ENCODE measurements at places on chromosomes 2 and 18.
A peak's percentile ranks its signal among the peaks of the same experiment; 100 is the strongest.

GRCh38 chr2:131092458-131093005 is 728 bp downstream of the FAM168B start:
- no peak for DNase-seq

GRCh38 chr18:78972930-78973331 is 6.7 kb upstream of the SALL3 start:
- no peak for DNase-seq

DNA sequence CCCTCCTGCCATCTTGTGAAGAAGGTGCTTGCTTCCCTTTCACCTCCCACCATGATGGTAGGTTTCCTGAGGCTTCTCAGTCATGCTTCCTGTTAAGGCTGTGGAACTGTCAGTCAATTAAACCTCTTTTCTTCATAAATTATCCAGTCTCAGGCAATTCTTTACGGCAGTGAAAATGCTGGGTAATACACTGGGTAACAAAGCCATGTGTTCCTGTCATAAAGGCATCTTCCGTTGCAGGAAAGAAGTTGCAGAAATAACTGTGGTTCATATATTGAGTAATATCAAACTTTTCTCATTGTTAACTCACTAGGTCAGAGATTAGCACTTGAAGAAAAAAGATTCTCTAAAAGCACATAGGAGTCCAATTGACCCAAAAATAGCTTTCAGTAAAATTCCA is 163.9 kb upstream of the HNMT start:
- DNase-seq: no peak

DNA sequence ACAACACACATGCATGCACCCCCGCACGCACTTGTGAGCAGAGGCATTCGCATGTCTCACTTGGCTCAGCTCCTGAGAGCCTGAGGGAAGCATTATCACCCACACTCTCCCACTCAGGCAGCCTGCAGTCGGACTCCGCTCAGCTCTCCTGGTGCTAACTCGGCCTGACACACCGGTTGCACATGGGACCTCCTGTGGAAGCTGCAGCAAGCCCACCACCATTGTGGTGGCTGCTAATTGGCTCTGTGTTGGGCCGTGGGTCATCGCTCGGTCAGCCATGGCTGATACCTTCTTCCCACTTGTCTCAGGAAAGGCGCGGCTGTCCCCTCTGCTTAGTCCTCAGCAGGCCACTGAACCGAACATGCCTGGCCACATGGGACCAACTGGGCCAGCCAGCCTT is 13.7 kb upstream of the TEX261 start:
- DNase-seq: no peak

DNA sequence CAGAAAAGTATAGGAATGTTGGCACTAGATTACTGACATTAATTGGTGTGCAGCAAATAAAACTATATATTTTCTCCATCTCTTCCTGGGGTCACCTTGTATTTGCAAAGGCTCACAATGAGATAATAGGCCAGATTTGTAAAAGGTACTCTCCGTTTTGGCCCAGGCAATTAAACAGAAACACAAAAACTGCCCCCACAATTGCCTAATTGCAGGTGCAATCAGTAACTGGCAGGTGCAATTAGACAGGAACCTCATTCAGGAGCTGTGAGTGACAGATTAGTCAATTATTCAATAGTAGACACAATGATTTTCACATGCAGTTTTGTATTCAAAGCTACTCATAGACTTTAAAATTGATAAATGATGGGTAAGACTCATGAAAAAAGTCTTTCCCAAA is 451.4 kb upstream of the ID2 start:
- DNase-seq: no peak

DNA sequence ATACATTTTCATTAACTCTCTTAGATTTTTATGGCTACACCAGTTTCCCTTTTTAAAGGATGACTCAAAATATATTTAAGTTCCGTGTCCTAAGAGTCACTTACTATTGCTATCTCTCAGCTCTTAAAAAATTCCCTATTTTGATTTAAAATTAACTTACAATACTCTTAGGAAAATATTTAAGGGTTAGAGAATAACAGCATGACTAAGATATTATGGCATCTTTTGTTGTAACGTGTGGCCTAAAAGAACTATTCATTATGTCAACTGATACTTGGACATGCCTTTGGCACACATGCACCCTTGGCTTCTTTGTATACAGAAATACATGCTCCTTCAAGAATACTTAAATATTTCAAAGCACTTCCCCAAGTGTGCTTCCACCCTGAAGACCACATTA is 42.3 kb downstream of the SCN3A start:
- DNase-seq: no peak

DNA sequence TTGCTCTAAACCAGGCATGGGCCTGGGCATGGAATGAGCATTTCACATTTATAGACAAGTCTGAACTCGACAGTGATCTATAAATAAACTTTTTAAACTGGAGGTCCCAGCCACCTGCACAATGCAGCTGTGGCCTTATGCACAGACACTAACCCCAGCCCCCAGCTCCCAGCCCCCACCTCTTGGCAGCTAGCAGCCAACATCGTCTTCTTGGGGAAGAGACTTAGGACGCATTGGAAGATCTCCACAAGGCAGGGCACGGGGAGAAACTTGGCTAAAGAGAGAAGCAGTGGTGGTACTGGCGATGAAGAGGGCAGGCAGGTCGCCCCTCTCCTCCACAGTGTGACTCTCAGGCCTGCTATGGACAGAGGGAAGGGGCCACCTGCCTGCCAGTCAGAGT is 213.2 kb downstream of the ANAPC1 start:
- DNase-seq: no peak

DNA sequence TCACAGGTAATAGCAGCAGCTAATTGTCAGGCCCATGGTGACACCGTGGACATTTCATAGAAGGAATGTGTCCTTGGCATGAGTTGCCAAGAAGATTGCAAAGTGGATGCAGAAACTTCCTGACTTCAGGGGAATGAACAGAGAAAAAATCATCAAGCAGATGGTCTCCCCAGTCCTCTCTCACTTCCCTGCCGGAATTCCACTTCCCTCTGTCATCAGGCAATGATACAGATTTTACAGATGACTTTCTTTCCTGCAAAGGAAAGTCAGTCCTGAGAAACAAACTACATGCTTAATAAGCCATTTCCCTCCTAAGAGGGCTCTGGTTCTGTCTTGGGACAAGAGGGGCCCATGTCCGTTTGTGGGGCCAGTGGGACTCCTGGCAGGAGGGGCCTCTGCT is 45.7 kb downstream of the KCNF1 start:
- no peak for DNase-seq

- DNase-seq: no peak
These were observed 118.4 kb upstream of the NABP1 start for GRCh38 chr2:191559569-191559968.

GRCh38 chr18:77207540-77207939 is 42.1 kb upstream of the GALR1 start:
- peak; percentile 77 for DNase-seq

GRCh38 chr18:78813156-78813555 is 166.5 kb upstream of the SALL3 start:
- no peak for DNase-seq

DNA sequence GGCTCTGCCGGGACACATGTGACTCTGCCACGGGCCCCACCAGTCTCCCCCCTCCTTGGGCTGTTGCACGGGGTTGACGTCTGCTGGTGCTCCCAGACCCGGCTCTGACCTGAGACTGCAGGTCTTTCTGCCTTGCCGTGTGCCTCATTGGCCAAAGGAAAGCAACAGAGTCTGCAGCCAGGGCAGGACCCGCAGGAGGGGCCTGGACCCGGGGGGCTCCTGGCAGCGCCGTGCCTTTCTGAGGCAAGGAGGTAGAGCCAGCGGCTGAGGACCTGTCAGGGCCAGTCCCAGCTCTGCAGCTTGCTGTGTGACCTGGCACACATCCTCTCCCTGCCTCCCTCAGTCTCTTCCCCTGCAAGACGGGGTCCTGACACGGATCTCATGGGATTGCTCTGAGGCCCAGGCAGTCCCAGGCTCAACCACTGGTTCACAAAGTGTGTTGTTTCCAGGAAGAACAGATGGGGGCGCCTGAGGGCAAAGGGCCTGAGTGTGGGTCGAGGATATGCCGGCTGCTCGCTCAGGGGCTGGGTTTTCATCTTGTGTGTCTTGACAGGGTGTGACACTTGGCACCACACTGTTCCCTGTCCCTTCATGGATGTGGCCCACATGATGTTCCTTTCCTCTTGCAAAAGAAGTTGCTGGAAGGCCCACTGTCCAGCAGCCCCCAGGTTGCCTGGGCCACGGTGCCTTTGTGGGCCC is 9.0 kb downstream of the CAPN10 start:
- DNase-seq: no peak
